Ascending aorta (tissue), 2 donors: ENCODE measurements at places on chromosomes 1 and 21. TPM values are rescaled to one million over a fixed set of nuclear protein-coding genes. Genes with fewer than 3 reads are reported as not detected.

- H3K4me1 ChIP-seq, result no peaks in the 10 kb centered on the region
- no peak for DNase-seq
- H3K36me3 ChIP-seq, result no peaks in the 10 kb centered on the region
- no peaks in the 10 kb centered on the region for H3K27me3 ChIP-seq
- H3K4me3 ChIP-seq, result no peak overlapping the region
Measured at GRCh38 chr21:15627011-15627410, 102.8 kb upstream of the USP25 start.

KRTAP10-5 gene
- total RNA-seq, result not detected

ZZZ3 gene
- total RNA-seq, result 55.6 TPM

GRCh38 chr1:110050602-110051261 lies 16.3 kb downstream of the STRIP1 start:
- H3K36me3 ChIP-seq, result peaks cover 95% of the 10 kb centered on the region
- peak overlapping the region; percentile 13 for H3K27ac ChIP-seq
- no peaks in the 10 kb centered on the region for H3K4me1 ChIP-seq
- no peak overlapping the region for H3K4me3 ChIP-seq
- DNase-seq, result no peak

NFYC gene
- 75.9 TPM for total RNA-seq

MAP1LC3C gene
- total RNA-seq, result not detected

- no peak overlapping the region for H3K27ac ChIP-seq
- no peak overlapping the region for H3K4me3 ChIP-seq
- peaks cover 3% of the 10 kb centered on the region for H3K36me3 ChIP-seq
- H3K27me3 ChIP-seq, result no peaks in the 10 kb centered on the region
- DNase-seq, result no peak
Measured at GRCh38 chr1:208192995-208193394, 51.2 kb downstream of the PLXNA2 start.

DNA sequence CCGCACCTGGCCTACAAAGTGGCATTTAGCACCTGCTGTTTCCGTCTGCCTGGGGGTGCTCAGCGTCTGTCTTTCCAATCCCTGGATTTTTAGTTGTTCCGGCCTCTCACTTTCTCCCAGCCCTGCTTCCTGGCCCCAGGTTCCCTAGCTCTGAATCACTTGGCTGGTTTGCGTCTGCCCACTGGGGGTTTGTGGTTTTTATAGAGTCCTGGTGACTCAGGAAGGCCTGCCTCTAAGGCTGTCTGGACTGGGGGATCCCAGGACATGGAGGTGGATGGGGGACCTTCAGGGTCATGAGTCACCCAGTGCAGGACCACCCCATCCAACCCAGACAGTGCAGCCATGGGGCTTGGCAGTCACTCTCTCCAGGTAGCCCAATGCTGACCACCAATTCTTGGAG lies 53.5 kb downstream of the MRPL37 start:
- peaks cover 2% of the 10 kb centered on the region for H3K4me1 ChIP-seq
- no peak overlapping the region for H3K27ac ChIP-seq
- no peak overlapping the region for H3K4me3 ChIP-seq
- H3K27me3 ChIP-seq, result no peaks in the 10 kb centered on the region
- peaks cover 11% of the 10 kb centered on the region for H3K36me3 ChIP-seq

LRRC53 gene
- total RNA-seq, result not detected

DNA sequence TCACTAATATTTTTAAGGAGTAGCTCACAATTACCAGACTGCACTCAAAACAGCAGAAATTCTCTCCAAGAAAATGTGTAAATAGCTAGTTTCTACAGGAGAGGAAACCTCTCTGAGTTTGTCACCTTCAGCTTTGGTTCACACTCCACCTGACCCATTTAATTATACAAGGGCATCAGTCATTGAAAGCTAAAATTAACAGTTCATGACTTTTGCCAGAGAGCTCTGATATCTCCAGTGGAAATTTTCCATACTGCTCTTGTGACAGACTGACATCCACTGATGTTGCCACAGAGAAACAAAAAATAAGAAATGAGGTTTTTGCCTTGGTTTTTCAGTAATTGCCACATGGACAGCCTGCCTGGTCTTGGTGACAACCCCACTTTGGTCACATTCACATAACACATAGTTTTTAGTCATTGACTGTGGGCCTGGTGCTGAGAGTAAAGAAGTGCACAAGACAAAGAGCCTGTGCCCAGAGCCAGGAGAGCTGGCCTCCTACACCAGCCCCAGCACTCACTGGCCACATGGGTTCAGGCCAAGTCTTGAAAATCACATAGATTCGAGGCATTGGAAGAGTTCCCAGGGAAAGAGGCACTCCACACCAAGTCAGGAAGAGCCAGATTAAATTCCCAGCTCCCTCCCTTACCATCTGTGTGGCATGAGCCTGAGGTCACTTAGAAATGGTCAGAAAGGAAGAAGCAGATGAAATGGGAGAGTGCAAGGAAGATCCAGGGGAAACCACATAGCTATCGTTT lies 13.8 kb upstream of the SIM2 start:
- DNase-seq, result no peak
- no peaks in the 10 kb centered on the region for H3K4me1 ChIP-seq
- H3K27me3 ChIP-seq, result no peaks in the 10 kb centered on the region
- no peak overlapping the region for H3K4me3 ChIP-seq
- H3K27ac ChIP-seq, result no peak overlapping the region

DNA sequence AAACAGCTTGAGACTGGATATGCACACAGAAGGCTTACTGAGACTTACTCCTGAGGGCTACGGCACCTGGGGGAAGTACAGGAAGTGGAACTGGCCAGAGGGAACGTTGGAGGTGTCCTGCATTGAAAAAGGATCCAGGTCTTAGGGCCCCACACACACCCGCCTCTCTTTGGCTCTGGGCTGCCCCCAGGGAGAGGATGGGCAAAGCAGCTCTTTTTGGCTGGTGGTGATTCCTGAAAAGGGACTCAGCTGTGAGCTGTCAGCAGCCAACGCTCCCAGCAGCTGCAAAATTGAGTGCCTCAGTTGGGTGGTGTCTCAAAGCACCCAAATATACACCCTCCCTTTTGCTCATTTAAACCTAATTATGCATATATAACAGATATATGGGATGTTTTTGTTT lies 213.2 kb downstream of the TNR start:
- H3K36me3 ChIP-seq, result no peaks in the 10 kb centered on the region
- H3K4me3 ChIP-seq, result no peak overlapping the region
- H3K4me1 ChIP-seq, result no peaks in the 10 kb centered on the region
- no peak overlapping the region for H3K27ac ChIP-seq
- no peak for DNase-seq

DNA sequence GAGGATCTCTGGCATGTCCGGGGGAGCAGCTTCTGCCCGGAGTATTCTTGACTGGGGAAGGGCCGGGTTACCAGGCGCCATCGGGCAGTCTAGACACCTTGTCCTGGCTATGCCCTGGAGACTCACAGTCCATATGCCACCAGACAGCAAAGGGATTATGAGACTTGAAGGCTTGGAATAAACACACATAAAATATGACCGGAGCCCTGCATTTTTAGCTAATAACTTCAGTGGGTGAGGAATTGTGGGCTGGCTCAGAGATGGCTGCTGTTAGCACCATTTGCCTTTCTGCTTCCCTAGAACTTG lies 15.5 kb downstream of the NTPCR start:
- H3K4me3 ChIP-seq, result no peak overlapping the region
- no peaks in the 10 kb centered on the region for H3K4me1 ChIP-seq
- H3K27ac ChIP-seq, result no peak overlapping the region
- H3K27me3 ChIP-seq, result no peaks in the 10 kb centered on the region
- peaks cover 46% of the 10 kb centered on the region for H3K36me3 ChIP-seq

- no peak overlapping the region for H3K27ac ChIP-seq
- no peaks in the 10 kb centered on the region for H3K4me1 ChIP-seq
- H3K36me3 ChIP-seq, result no peaks in the 10 kb centered on the region
- no peak for DNase-seq
- H3K27me3 ChIP-seq, result no peaks in the 10 kb centered on the region
Measured at GRCh38 chr1:176786274-176786673, 323.3 kb downstream of the PAPPA2 start.

WDR77 gene
- 31.2 TPM for total RNA-seq

DNA sequence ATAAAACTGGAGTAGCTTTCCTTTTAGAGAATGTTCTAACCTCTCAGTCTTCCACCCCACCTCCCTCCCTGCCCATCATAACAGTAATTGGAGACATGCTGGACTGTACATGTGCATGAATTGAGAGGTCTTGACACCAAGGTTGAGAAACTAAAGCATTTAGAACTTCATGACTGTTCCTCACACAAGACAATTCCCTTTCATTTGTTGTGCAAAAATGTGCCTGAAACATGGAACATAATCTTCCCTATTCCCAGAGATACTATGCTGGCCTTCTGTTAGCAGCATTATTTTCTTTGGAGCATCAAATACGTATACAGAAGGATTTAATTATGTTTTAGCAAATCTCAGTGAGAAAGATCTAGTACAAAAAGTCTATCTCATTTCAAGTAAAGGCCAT lies 97.5 kb upstream of the KCNE2 start:
- no peak for DNase-seq
- no peaks in the 10 kb centered on the region for H3K36me3 ChIP-seq
- peaks cover 16% of the 10 kb centered on the region for H3K4me1 ChIP-seq
- no peaks in the 10 kb centered on the region for H3K27me3 ChIP-seq

RSPH1 gene
- not detected for total RNA-seq

GSTM1 gene
- total RNA-seq, result 89.4 TPM
